Endodermal cell (in vitro differentiated cells): ENCODE measurements at places on chromosomes 5 and 9. TPM values are rescaled to one million over a fixed set of nuclear protein-coding genes. Genes with fewer than 3 reads are reported as not detected.

GRCh38 chr5:103667068-103667467, 104.5 kb upstream of the NUDT12 start:
- no peak for DNase-seq

- DNase-seq: peak; percentile 91
These were observed 77.9 kb downstream of the HMCN2 start for GRCh38 chr9:130343445-130343918.

- DNase-seq: no peak
These were observed 10.5 kb upstream of the NACC2 start for GRCh38 chr9:136105398-136106135.

- DNase-seq: no peak
These were observed 210.9 kb downstream of the HSPA4 start for GRCh38 chr5:133262690-133263089.

- no peak for DNase-seq
These were observed 705.2 kb upstream of the ZNF608 start for GRCh38 chr5:125451622-125452021.

DNA sequence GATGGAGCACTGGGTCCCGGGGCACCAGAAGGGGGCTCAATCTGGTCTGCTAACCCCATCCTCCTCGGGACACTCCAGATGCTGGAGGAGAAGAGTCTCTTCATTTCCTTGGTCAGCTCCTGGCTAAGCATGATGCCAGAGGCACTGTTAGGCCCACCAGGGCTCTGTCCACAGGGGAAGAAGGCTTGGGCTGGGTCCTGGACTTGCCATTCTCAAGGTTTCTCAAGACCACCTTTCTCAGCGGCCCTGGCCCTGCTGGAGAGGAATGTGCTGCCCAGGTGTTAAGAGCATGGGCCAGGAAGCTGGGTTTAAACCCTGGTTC, 7.9 kb downstream of the SH2D3C start:
- DNase-seq: peak; percentile 74

GRCh38 chr9:18722882-18723281, 248.9 kb downstream of the ADAMTSL1 start:
- no peak for DNase-seq

- DNase-seq: peak; percentile 50
These were observed 18.4 kb upstream of the ERCC6L2 start for GRCh38 chr9:95857124-95857523.

- no peak for DNase-seq
These were observed 132.7 kb upstream of the DMRT1 start for GRCh38 chr9:708551-709432.

DNA sequence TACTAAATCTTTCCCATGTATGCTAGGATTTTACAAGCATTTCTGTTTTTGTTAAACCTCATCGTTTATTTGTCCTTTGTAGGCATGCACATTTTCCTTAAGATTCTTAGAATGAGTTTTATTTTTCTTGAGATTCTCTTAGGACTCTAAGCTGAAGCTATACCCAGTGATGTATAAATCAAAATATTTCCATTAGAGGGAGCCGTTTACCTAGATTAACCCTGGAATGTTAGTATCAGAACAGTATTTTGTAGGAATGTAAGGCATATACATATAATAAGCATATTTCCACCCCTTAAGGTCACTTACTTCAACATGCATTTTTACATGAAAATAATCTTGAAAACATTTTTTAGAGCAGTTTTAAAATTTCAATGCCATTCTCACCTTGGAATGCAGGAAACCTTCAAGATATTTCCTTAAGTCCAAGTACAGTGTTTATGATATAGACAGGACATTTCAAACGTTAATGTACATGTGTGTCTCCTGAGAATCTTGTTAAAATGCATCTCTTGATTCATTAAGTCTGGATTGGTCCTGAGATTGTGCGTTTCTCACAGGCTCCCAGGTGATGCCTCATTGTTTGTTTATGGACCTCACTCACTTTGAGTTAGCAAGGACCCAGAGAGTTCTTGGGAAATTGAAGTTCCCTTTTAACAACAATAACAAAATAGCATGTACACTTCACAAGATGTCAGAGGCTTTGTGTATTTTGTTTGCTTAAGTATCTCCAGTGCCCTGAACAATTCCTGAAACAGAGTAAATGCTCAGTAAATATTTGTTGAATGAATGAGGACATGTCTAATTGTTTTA, 34.9 kb upstream of the FCHO2 start:
- DNase-seq: no peak

TCF7 gene
- 6.4 to 16.9 TPM (median 14.9 TPM) in 3 replicates for total RNA-seq

KCNV2 gene
- total RNA-seq: 1.2 to 6.6 TPM (median 1.9 TPM) in 3 replicates

DMRT2 gene
- 0.25 TPM in 1 of 2 replicates, not detected in the other for total RNA-seq

SHISAL2B gene
- total RNA-seq: 106 to 134 TPM (median 112 TPM) in 3 replicates

NR2F1-AS1 gene
- total RNA-seq: 1.4 TPM in 2 replicates

OBP2B gene
- total RNA-seq: not detected in 3 replicates

TMEM174 gene
- total RNA-seq: not detected in 2 replicates

PIP5KL1 gene
- total RNA-seq: 6.6 and 7.8 TPM in 2 replicates

B4GALT7 gene
- 21.7 to 27.4 TPM (median 26.6 TPM) in 3 replicates for total RNA-seq
